ENCODE measurements at places on chromosomes 11 and 22.

GRCh38 chr11:2589538-2589934 lies 110.3 kb downstream of the KCNQ1OT1 start:
- DNase-seq = no peak

DNA sequence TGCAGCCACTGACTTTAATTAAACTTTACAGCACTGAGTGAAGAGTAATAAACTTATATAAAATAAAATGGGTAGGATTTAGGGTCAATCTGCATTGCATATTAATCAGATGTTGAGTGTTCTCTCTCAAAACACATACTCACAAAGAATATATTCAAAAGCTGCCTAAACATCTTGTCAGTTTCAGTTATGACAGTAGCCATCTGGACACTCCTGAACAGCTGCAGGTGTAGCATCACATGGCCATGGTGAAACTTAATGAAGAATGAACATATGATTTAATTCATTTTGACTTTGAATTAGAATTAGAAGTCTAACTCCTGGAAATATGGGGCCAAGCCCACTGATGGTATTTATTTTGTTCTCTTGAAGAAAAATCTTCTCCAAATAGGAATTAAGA lies 684.3 kb upstream of the RAG2 start:
- no peak for DNase-seq

GRCh38 chr22:22406445-22407027 lies 102.0 kb downstream of the ZNF280B start:
- DNase-seq = no peak

GRCh38 chr11:130528298-130529261 lies 80.1 kb downstream of the ADAMTS15 start:
- DNase-seq = peak; percentile 73

- DNase-seq = no peak
Observed at GRCh38 chr22:24265734-24266133, 4.9 kb upstream of the SPECC1L start.

- DNase-seq = no peak
Observed at GRCh38 chr11:78788533-78788932, 213.9 kb upstream of the NARS2 start.

DNA sequence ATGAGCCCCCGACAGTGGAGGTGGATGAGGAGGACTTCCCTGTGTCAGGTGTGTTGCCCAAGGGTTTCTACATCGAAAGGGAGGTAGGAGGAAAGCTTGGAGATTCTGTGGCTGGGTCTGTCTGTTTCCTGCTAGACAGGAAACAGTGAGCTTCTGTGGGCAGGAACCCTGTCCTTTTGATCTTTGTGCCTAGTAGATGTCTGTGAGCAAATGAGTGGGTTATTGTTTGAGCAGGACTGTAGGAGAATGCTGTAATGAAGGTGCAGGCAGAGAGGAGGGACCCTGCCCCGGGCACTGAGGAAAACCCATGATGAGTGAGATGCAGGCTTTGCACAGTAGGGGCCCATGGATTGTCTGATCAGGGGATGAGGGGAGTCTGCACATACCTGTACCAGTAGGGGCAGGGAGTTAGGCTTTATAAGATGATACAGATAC lies 14.0 kb downstream of the USP35 start:
- no peak for DNase-seq

GRCh38 chr11:3169255-3170043 lies 4.3 kb upstream of the OSBPL5 start:
- peak; percentile 52 for DNase-seq

DNA sequence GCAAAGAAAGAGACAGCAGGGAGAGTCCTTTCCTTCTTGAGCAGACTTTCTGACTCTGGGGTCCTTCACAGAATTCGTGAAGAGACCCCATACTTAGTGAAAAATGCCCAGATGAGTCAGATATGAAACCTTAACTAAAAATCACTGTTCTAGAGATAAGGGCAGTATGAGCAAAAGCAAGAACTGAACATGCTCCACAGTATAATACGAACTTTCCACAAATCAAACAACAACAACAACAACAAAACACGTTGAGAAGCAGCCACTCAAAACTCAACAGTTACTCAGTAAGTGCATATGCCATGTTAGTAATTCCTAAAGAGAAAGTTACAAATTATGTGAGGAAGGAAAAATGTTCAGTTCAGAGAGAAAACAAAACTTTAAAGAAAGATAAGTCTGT lies 44.3 kb downstream of the PITPNB start:
- no peak for DNase-seq

- DNase-seq = no peak
Observed at GRCh38 chr11:17514476-17514875, 29.7 kb downstream of the USH1C start.

- DNase-seq = peak; percentile 52
Observed at GRCh38 chr11:5712507-5712906, 22.9 kb downstream of the TRIM22 start.

DNA sequence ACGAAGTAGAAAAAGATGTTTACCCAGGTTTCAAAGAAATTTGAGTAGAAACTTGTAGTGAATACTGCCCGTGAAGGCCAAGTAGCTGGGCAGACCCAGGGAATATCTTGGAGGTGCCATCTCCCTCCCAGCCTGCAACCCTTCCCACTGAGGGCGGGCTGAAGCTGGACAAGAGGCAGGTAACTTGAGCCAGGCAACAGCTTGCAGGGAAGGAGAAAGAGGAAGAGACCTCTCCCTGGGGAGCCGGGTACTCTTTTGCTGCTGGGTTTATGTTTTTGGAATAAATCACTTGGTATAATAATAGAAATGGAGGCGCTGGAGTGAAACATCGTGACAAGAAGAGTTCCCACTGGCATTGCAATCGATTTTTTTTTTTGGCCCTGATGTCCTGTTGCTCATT lies 49.4 kb upstream of the JAM3 start:
- DNase-seq = no peak

- no peak for DNase-seq
Observed at GRCh38 chr11:23536907-23537306, 676.6 kb upstream of the CCDC179 start.

DNA sequence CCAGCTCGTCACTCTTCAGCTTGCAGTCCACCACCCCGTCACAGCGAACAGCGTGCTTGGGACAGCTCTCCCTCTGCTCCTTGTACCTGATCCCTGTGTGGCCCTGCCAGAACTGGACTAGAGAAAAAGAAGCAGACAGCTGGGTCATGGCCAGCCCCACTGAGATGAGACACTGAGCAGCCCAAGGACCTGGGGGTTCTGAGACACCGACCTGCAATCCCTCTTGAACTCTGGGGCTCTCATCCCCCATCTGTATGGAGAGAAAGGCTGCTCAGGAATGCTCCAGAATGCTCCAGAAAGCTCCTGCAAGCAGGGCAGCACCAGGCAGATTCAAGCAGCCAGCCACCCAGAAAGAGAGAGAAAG lies 14.8 kb downstream of the TMPRSS13 start:
- no peak for DNase-seq

DNA sequence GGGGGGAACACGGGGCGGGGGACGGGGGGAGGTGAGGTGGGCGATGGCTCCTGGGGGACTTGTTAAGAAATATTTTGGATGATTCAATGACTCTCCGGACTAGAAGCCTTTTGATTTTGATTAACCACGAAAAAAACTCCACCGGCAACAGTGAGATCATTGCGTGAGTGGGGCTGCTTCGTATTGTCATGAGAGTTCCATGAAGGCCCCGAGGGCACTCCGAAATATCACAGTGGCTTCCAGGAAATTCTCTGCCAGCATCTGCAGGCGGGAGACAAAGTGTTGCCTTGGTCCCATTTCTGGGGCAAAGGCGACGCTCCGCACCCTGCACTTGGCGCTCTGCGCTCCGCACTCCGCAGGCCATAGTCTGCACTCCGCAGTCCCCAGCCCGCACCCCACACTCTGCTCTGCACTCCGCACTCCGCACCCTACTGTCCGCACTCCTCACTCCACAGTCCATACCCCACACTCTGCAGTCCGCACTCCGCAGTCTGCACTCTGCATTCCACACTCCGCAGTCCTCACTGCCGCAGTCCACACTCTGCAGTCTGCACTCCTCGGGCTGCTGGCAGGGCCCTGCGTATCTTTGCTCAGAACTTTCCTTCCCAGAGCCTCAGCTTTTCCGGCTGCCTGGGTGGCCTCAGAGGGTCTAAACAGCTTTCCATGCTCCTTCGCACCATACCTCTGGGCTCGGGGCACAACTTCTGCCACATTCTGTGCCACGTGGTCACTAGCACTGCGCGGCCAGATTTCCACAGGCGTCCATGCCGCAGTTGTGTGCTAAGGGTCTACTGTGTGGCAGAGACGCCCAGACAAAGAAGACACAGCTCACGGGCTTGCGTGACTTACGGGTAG lies 61.1 kb downstream of the LINC01488 start:
- DNase-seq = no peak

DNA sequence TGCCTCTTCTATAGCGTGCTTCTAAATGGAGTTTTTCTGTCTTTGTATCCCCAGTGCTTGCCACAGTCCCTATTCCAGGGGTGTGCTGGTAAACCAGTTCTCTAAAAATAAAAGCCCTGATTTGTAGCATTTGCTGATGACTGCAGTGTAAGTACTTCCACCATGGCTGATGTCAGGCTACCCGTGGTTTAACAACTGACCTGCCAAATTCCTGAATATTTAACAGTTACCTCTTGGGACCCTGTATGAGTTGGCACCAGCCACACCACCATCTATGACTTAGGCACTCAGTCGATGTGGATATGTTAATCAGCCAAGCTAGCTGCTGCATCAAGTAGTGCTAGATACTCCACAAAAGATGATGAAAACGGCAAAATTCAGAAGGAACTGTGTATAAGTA lies 94.0 kb upstream of the MTNR1B start:
- DNase-seq = no peak

- DNase-seq = no peak
Observed at GRCh38 chr11:122367809-122368231, 251.8 kb upstream of the BLID start.

Measured in PC-3 (cell line).